ENCODE measurements at places on chromosomes 6 and 20. TPM values are rescaled to one million over a fixed set of nuclear protein-coding genes. Genes with fewer than 3 reads are reported as not detected.
A peak's percentile ranks its signal among the peaks of the same experiment; 100 is the strongest.

DNA sequence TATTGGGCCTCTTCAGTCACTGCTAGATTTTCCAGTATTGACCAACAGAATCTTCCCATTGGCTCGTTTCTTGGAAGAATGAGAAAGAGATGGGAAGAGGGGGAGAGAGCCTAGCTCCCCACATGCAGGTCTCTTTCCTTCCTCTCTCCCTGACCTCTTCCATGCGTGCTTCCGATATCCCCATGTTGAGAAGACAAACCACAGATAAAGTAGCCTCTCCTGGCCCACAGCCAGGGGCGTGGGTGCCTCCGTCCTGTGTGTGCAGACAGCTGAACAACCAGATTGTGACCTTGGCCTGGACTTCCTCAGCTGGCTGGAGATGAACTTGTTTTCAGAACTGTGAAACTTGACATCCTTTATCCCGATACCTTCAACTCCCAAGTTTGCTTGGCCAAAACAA is 71.0 kb downstream of the EDN3 start:
- DNase-seq = no peak

Gene LHFPL5
- total RNA-seq = not detected

- peak; percentile 57 for DNase-seq
These were observed 69.4 kb downstream of the CPNE5 start for GRCh38 chr6:36769676-36770499.

DNA sequence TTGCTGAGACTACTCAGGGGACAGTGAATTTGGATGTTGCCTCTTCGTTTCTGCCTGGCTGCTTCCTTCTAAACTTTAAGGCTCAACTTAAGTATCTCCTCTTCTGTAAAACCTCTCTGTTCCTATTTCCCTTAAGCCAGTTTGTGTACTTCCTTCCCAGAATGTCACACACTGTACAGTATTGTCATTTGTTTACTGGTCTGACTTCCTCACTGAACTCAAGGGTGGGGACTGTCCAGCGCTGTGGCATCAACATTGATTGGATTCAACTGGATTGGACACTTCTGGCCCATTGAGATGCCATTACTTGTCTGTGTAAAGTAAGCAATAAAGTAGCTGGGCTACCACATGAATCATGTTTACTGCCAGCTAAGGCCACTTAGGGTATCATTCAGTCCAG is 69.7 kb downstream of the ANKS1A start:
- no peak for DNase-seq

Gene ASIP
- not detected for total RNA-seq
